ENCODE measurements at places on chromosomes 5 and 9.

DNA sequence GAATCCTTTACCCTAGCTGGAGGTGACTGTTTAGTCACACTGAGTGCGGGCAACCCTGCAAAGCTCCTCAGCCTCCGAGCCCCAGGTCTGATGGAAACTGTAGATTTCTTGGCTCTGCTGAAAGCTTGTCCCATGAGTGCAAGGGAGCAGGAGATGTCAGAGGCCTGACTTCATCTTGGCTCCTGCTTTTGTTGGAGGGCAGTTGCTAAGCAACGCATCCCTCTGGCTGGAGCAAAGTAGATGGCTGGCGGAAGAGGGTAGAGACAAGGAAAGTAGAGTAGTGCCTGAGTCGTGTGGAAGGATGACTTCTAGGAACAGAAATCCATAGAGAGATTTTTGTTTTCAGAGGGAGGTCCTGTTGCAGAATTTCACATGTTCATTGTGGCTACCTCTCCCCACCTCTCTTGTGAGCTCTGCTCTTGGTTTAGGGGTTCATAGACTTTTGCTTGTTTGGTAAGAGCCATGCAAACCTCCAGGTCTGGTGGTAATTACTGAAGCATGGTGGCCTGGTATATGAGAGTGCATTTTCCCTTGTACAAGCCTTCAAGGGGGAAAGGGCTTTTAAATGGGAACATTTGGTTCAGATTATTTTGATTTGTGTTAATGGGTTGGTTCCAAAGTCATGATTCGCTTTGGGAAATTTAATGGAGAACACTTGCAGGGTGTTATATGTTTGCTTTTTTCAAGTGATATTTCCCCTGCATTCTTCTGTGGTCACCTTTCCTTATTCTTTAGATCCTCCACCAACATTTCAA is 71.5 kb downstream of the ARHGAP26 start:
- no peak for DNase-seq

- no peak for DNase-seq
These were observed 6.4 kb downstream of the GRIA1 start for GRCh38 chr5:153496835-153497234.

DNA sequence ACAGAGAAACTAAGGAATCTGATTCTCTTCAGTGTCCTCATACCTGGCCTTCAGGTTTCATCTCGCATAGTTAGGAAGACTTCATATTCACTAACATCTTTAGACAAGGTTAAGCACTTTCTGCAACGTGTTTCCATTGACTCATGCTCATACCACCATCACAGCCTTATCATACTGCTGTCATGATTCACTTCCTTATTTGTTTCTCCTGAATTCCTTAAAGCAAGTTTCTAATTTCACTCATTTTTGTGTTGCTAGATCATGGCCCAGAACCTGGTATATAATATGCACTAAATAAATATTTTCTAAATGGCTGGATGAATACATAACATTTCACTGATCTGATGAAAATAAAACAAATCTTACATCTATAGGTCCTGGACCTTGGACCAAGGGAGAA is 472.9 kb downstream of the PRELID2 start:
- no peak for DNase-seq

DNA sequence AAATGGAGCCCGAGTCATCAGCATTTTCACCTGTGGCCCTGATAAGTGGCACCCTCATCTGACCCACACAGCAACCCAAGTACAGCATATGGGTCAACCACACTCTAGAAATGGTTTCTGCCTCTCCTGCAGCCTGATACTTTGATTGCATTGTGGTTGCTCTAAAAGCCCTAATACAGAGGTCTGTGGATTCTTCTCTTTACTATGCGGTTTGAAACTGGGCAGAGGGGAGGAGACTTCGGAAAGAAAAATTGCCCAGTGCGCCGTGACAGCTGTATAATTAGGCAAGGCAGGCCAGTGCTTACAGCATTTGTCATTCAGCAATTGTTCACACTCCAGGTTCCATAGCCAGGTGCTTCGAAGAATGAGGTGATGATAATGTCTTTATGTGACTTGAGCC is 361.0 kb downstream of the NFIB start:
- no peak for DNase-seq

DNA sequence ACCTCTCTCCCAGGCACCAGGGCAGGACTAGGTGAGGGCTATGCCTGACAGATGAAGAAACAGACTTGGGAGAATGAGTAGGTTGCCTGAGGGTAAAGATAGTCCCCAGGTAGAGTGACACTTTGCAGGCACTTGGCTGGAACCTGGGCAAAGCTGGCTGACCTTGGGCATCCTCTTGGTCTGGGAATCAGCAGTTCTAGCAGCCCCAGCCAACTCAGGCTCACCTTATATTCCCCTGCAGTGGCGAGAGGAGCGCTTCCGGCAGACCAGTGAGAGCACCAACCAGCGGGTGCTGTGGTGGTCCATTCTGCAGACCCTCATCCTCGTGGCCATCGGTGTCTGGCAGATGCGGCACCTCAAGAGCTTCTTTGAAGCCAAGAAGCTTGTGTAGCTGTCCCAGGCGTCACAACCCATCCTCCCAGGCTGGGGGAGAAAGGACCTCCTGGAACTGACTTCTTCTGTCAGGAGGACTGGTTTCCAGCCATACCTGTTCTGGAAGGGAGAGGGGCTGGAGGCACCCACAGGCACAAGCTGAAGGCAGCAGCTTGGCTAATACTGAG is 3.1 kb downstream of the TMED9 start:
- DNase-seq = no peak

- no peak for DNase-seq
These were observed 131.6 kb downstream of the PRDM6 start for GRCh38 chr5:123220621-123221146.

GRCh38 chr5:72647806-72648205 is 140.6 kb upstream of the ZNF366 start:
- DNase-seq = no peak

GRCh38 chr9:116905171-116905588 is 218.1 kb downstream of the TRIM32 start:
- no peak for DNase-seq

GRCh38 chr5:139958432-139959148 is 84.5 kb downstream of the NRG2 start:
- no peak for DNase-seq

GRCh38 chr5:54845567-54845941 is 139.8 kb downstream of the ESM1 start:
- DNase-seq = no peak

DNA sequence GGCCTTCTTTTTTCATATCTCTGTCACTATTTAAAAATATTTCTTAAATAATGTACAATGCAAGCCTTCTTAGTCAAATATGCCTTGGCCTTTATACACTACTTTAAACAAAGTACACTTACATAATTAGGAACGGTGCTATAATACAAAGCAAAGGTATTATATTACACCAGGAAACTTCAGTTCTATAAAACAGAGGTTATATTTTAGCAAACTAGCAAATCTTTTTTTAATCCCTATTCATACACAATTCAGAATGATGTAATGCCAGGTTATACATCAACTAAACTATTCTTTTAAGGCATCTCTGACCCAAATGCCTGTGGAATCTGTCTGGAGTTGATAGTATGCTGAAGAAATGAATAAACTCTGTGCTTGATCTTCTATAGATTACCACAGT is 10.7 kb upstream of the LURAP1L start:
- no peak for DNase-seq

DNA sequence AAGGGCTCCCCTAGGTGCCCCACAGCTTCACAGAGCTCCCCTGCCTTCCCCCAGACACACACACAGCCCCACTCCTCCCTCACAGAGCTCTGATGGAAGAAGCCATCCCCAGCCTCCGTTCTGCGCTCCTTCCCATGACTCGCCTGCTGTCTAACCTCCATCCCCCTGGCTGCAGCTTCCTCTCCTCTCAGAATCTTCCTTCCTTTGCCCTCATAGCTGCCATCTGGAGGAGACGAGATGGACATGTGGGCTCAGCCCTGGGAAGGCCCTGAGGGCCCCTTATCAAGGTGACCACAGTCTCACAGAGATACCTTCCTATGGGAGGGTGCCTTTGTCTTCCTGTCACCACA is 94.3 kb downstream of the PCDH1 start:
- DNase-seq = no peak

- DNase-seq = no peak
These were observed 90.8 kb downstream of the HRH2 start for GRCh38 chr5:175748650-175749049.

- DNase-seq = no peak
These were observed 86.7 kb upstream of the ICE1 start for GRCh38 chr5:5335700-5336264.

DNA sequence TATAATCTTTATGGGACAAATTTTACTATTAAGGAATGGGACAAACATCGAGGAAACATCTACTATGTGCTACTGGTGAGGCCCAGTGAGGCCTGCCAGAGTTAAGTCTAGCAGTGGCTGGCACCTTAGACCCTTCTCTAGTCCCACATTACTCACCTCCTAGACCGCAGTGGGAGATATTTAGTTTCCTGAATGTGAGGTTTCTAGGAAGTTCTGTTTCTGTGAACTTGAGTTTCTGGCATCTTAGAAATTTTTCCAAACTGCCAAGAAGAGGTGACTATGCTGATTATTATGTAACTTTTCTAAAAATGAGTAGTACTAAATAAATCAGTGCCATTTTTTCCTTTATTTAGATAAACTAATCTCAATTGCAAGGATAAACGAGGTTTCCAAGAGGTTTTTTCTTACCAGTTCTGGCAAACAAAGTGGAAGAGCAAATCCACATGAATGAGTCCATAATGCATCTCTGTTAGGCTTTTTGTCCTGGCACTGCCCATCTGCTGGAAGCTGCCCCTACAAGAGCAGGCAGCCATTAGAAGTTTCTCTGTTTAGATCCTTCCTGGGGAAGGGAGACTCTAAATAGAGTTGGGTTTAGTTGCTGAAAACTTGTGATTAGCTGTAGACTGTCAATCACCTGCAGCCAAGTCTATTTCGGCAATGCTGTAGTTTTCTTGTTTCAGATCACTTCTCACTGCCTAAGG is 348.7 kb downstream of the MAN2A1 start:
- no peak for DNase-seq

GRCh38 chr5:17180864-17181723 is 36.3 kb upstream of the BASP1 start:
- no peak for DNase-seq

DNA sequence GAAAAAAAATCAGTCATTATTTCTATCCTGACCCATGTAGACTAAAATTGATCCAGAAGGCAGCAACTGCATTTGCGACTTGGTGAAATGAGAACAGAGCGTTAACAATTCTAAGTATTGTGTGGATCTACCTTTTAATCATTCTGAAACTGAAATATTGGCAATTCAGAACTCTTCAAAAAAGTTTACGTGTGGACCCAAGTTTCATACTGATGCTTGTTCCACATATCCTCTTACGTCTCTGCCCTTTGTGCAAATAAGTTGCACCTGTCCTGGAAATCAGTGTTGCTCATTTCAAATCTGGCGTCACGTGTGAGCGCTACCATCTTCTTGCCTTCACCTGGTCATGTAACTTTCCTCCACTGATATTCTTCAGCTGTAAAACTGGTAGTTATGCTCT is 74.7 kb downstream of the NTRK2 start:
- no peak for DNase-seq

DNA sequence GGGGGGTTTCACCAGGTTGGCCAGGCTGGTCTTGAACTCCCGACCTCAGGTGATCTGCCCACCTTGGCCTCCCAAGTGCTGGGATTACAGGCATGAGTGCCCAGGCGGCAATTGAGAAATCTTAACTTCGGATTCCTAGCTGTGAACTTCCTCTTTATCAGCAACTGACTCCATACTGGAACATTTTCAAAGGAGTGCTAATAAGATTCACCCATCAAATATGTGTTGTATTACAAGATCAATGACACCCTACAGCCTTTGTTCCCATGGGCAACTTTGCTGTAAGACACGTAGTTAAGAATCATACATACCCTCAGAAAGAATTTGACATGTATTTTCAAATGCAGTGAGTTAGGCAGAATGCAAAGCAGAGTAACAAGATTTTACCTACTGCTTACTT is 23.1 kb upstream of the ACOT12 start:
- DNase-seq = no peak

GRCh38 chr5:172091956-172092732 is 85.7 kb upstream of the FBXW11 start:
- DNase-seq = no peak

DNA sequence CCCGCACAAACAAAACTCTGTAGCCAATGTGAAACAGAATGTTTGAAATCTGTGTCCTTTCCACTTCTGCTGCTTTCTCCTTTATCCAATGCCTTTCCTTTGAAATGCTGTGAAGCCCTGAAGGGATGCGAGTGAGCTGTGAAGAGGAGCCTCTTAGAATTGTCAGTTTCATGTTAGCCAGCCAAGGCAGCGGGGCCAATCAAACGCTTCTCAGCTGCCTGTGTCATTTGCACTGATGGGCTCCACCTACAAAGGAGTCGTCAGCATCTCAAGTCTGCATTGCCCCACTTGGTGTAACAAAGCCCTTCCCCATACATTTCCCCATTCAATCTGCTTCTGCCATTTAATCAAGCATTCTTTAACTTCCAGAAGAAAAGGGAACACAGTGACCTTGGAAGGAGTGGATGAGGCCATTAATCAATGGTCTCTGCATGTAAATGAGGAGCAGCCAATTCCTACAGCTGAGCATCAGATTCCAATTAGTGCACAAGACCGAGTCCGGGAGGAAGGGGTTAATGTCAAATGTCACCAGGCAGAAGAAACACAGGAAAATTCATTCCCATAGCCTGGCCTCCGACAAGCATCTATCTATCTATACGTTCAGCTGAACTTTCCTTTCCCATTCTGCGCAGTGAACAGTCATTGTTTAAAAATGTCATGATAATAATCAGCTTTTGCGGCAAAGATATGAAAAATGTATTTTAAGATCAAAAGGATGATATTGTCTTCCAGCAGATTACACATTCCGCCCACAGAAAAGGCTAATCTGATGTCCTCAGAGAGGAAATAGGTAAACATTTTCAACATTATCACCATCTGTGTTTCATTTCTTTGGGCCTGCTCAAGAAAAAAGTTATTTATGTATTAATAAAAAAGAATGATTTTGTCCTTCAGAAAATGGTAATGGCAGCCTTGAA is 154.6 kb downstream of the FSTL4 start:
- no peak for DNase-seq

DNA sequence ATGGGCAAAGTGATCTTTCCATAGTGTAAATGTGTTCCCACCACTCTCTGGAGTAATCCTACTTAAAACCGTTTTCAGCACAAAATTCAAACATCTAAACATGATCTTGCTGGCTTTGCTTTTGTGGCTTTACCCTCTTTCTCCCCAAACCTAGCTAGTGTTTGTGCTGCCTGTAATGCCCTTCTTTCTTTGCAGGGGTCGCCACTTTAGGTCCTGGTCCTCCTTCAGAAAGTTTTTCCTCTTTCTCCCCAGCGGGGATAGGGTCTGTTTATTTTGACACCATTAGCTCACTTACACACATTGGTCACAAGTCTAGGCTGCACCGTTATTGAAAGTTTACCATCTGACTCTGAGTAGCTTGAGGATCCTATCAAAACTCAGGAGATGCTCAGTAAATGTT is 736 bp upstream of the HSD17B4 start:
- DNase-seq = no peak

GRCh38 chr5:83509540-83509939 is 38.0 kb downstream of the VCAN start:
- no peak for DNase-seq

Data from cortex of kidney (tissue), 1 donor.